ENCODE measurements at places on chromosomes 11 and 22. TPM values are rescaled to one million over a fixed set of nuclear protein-coding genes. Genes with fewer than 3 reads are reported as not detected.

- peak; percentile 13 for DNase-seq
Observed at GRCh38 chr11:11735586-11735985, 106.2 kb upstream of the USP47 start.

DNA sequence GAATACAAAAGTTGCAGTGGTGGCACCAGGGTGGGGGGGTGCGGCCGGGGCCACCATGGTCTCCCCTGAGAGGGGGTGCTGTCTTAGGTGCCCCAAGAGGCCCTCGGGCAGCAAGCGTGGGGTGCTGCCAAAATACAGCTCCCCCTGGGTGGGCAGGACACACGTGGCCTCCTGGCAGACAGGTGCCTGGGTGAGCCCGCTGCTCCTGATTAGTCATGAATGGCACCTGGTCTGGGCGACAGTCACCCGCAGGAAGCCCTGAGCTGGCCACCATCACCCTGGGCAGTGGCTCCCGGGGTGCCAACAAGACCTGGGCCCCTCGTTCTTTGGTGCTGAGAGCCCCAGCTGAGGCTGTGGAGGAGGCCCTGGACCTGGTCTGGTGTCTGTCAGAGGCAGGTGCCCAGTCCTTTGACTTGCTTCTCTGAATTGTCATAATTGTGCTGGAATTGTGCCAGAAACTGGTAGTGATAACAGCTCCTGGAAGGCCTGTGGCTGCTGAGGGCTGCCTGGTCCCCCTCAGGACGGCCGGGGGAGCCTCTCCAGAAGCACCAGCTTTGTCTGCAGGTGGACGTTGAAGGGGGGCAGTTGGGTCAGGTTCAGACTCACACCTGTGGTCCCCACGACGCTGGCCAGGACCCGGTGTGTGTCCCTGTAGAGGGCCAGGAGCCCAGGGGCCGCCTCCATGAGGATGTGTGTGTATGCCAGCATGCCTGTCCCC is 14.8 kb downstream of the ALG12 start:
- no peak for DNase-seq

GRCh38 chr11:128963744-128964325 is 21.2 kb upstream of the TP53AIP1 start:
- DNase-seq, result no peak

- DNase-seq, result no peak
Observed at GRCh38 chr11:23976841-23977271, 520.0 kb upstream of the LUZP2 start.

- DNase-seq, result no peak
Observed at GRCh38 chr11:17036666-17037658, 22.7 kb upstream of the PLEKHA7 start.

DNA sequence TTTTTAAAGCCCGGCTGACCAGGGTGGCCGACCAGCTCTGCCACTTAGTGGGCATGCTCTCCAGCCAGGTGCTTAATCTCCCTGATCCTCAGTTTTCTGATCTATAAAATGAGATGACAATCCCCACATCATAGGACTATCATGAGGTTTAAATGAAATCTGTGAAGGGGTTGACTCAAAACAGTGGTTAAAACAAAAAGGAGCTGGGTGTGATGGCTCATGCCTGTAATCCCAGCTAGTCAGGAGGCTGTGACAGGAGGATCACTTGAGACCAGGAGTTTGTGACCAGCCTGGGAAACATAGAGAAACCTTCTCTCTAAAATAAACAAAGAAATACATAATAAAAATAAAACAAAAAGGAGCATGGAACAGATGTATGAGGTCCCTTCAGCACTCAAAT is 3.6 kb upstream of the C11orf86 start:
- DNase-seq, result no peak

- DNase-seq, result peak; percentile 87
Observed at GRCh38 chr11:67401495-67402191, at the start of gene PPP1CA. Gene PPP1CA (minus strand): TSS chr11:67401858. CDS start chr11:67401782, 76 bp downstream.

GRCh38 chr22:21025763-21026755 is 6.3 kb downstream of the SLC7A4 start:
- DNase-seq, result no peak

- no peak for DNase-seq
Observed at GRCh38 chr22:43542681-43543521, 131.1 kb downstream of the MPPED1 start.

DNA sequence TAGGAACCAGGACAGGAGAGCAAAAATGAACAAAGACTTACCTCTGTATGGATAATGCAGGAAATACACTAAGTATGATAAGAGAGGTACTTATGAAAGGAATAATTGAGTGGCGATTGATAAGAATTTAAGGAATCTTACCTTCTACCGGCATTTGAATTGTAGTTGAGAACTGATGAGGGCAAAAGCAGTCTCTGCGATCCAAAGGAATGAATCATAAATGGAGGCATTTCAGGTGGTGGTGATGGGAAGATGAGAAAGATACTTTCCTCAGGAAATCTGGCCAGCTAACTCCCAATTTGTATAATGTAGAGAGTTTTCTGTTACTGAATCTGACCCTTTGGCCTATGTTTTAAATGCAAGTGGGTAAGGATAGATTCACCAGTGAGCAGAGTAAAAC is 71.9 kb upstream of the C11orf87 start:
- no peak for DNase-seq

- no peak for DNase-seq
Observed at GRCh38 chr11:60316317-60316716, 10.7 kb upstream of the MS4A6E start.

- DNase-seq, result no peak
Observed at GRCh38 chr11:40397141-40397540, 1062.3 kb downstream of the LRRC4C start.

GRCh38 chr11:30431127-30431814 is 108.4 kb downstream of the ARL14EP start:
- no peak for DNase-seq

DNA sequence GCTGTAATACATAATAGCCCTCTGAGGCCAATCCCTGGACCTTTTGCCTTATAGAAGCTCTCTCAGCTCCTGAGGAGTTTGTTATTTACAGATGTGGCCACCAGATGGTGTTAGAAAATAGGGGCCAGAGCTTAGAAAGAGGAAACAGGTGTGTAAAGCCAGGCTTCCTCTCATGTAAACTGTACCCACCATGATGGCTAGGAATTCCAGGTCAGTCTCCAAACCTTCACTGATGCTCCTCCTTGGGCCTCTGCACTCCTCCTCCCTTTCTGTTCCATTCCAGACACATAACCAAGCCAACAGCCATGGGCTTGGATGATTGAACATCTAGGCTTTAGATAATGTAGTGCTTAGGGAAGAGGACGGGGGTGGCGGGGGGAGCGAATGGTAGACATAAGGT is 39.7 kb downstream of the USP35 start:
- peak; percentile 73 for DNase-seq

GRCh38 chr11:71525938-71526495 is 1.1 kb upstream of the KRTAP5-7 start:
- DNase-seq, result no peak

GRCh38 chr22:50027639-50028537 is 15.3 kb upstream of the IL17REL start:
- peak; percentile 92 for DNase-seq

GRCh38 chr11:110761131-110761530 is 48.9 kb upstream of the ARHGAP20 start:
- no peak for DNase-seq

Gene KRTAP5-2
- not detected for total RNA-seq

Gene SCGB1D2
- total RNA-seq, result not detected

Gene FAM111B
- 1.7 TPM for total RNA-seq

Gene WNT11
- total RNA-seq, result not detected

Gene JAML
- total RNA-seq, result not detected

Measured in myocyte (in vitro differentiated cells).